Uterus (tissue), 4 donors: ENCODE measurements at places on chromosomes 5 and 9.

- no peaks in the 10 kb centered on the region for H3K36me3 ChIP-seq
- no peak overlapping the region for H3K4me3 ChIP-seq
- H3K4me1 ChIP-seq: no peaks in the 10 kb centered on the region
- H3K27me3 ChIP-seq: no peaks in the 10 kb centered on the region
- no peak overlapping the region for H3K27ac ChIP-seq
- DNase-seq: no peak
These were observed 1005.7 kb downstream of the DTWD2 start for GRCh38 chr5:117982691-117983090.

DNA sequence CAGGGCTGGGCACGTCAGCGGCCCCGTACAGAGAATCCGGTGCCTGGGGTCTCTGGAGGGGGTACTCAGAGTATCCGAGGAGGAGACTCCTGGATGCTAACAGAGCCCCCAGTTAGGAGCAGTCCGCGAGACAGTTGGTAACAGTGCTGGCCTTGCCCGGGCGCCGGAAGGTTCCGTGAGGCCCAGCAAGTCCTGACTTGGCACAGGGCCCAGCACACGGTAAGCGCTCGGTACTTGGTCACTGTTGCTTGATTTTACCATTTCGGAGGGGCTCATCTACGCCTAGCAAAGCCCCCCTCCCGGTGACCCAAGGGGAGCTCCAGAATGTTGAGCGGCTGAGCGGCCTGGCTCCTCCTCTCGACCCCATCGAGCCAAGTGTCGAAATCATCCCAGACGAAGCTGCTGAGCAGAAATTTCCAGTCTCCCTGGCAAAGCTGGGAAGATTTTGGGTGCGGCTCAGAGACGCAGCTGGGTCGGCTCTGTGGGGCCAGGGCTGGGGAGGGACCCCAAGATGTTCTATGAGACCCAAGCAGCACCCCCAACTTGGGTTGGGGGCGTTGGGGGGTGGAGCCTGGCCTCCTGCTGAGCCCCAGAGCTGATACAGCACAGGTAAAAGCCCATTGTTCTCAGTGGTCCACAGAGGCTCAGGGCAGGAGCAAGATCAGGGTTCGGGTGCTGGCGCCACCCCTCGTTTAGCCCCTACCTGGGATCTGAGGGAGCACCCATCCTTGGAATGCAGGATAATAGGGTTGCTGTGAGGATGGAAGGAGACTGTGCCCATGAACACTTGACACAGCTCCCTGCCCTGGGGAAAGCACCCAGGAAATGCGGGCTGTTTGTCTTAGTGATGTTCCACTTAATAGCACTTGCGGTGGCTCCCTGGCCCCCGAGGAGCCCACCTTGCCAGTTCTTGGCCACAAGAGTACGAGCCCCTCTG lies 137.2 kb downstream of the C9orf50 start:
- H3K27ac ChIP-seq: peak overlapping the region; percentile 100
- no peaks in the 10 kb centered on the region for H3K36me3 ChIP-seq
- H3K4me1 ChIP-seq: peaks cover 27% of the 10 kb centered on the region
- no peaks in the 10 kb centered on the region for H3K27me3 ChIP-seq
- peak overlapping the region; percentile 50 for H3K4me3 ChIP-seq

GRCh38 chr5:158487156-158487555 lies 612.6 kb downstream of the EBF1 start:
- no peaks in the 10 kb centered on the region for H3K36me3 ChIP-seq
- peaks cover 15% of the 10 kb centered on the region for H3K4me1 ChIP-seq
- no peak for DNase-seq
- H3K27me3 ChIP-seq: no peaks in the 10 kb centered on the region
- peak overlapping the region; percentile 64 for H3K27ac ChIP-seq

DNA sequence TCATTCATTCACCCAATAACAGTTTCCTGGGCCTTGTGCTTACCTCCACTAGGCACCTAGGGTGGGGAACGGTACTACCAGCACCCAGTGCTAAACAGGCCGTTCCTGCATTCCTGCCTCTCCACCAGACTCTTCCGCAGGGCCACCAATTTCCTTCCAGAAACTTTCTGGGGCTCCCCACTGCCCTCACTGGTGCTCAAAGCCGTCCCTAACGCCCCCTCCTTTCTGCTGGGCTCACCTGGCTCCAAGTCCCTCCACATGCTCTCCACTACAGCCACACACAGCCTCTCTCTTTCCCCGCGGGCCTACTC lies 1.4 kb downstream of the PHF19 start:
- no peak for DNase-seq
- peak overlapping the region; percentile 98 for H3K4me3 ChIP-seq
- no peaks in the 10 kb centered on the region for H3K27me3 ChIP-seq
- no peaks in the 10 kb centered on the region for H3K36me3 ChIP-seq
- peak overlapping the region; percentile 89 for H3K27ac ChIP-seq
- H3K4me1 ChIP-seq: no peaks in the 10 kb centered on the region

DNA sequence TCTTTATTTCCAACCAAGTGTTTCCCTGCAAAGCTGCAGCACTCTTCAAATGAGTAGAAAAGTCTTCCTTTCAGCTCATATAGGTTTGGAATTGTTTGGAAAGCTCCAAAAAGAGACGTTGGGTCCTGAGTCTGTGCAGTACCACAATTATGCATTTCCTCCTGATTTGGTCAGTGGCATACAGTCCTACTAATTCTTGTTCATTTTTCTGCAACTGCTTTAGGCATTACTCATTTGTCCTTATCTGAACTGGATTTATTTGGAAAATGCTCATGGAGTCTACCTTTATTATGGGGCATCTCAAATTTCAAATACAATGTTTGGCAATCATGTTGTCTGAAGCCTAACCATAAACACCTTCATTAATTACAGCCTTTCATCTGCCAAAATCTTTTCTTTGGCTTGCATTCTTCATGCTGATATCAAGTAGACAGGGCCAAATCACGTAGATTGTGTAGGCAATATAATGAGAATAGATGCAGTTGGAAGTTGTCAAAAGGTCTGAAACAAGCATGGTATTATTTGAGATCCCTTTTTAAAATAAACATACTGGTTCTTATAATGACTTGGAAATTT lies 232.8 kb downstream of the TLE1 start:
- H3K27ac ChIP-seq: no peak overlapping the region
- no peak for DNase-seq
- H3K4me1 ChIP-seq: no peaks in the 10 kb centered on the region
